NCI-H748 treated with DMSO at 0.1 percent for 48 hours (cell line): ENCODE measurements at places on chromosomes 3 and 15.
A peak's percentile ranks its signal among the peaks of the same experiment; 100 is the strongest.

- peak; percentile 4 for DNase-seq
Observed at GRCh38 chr15:91849749-91850161, 3.8 kb upstream of the SLCO3A1 start.

DNA sequence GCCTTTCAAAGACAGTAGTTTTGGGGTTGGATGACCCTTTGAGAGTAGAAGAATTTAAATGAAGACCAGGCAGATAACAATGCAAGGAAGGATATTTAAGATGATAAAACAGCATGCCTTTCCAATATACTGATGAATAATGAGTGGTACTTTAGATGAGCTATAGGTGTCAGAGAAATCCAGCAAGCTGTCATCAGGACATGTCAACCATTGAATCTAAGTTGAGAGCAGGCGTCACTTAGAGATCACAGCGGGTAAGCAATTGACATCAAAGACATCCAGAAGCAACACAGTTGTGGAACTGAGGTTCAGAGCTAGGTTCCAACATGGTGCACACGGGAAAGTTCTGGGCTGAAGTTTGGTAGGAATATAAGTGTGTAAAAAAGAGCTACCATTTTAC lies 25.0 kb downstream of the CCDC54 start:
- no peak for DNase-seq

DNA sequence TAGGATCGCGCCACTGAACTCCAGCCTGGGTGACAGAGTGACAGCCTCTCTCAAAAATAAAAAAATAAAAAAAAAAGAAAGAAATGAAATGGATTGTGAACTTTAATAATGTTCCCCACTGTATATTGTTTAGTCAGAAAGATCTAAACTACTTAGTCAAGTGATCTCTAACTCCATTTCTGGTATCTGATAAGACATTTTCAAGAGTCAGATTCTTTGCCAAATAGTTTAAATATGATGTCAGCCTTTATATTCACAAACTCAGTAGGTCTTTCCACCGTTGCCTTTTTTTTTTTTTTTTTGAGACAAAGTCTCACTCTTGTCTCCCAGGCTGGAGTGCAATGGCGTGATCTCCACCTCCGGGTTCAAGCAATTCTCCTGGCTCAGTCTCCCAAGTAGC lies 29.0 kb upstream of the OSBPL11 start:
- no peak for DNase-seq

- no peak for DNase-seq
Observed at GRCh38 chr15:67783303-67783702, 42.0 kb upstream of the SKOR1 start.

- no peak for DNase-seq
Observed at GRCh38 chr3:136957751-136958288, at the start of gene IL20RB. Gene IL20RB (plus strand): TSS chr3:136957983. CDS start chr3:136958114, 131 bp downstream.

- no peak for DNase-seq
Observed at GRCh38 chr15:68328443-68328842, 50.9 kb downstream of the FEM1B start.

DNA sequence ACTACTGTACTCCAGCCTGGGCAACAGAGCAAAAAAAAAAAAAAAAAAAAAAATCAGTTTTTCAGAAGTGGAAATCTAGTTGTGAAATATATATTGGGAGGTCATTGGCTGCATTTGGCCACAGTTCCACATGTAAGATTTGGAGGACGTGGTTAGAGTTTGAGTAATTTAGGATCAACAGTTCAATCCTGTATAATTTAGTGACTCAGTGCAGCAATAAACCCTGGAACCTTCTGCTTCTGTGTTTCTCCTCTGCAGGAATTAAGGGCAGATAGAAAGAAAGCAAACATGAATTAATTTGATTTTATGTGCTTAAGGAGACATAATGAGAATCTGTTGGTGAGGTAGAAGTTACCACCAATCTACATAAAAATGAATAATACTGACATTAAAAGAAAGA lies 347.0 kb downstream of the PTPRG start:
- DNase-seq = no peak
